ENCODE measurements at places on chromosomes 12 and 14.

DNA sequence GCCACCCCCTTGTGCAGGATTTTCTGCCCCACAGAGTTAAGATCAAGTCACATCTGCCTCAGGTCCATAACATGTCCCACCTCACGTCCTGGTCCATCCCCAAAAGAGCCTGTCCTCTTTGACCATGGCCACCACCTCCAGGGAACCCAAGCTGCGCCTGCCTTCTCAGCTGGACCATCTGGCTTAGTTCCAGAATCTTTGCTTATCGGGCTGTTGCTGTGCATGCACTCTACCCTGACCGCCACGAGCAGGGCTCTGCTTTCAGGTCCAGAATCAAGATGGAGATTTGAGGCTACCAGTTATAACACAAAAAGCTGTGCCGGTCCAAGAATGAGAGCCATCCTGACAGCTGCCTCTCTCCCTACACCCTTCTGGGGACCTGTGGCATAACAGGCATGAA is 326.7 kb downstream of the DPF3 start:
- H3K36me3 ChIP-seq = no peaks in the 10 kb centered on the region
- H3K4me1 ChIP-seq = no peaks in the 10 kb centered on the region
- DNase-seq = no peak
- no peaks in the 10 kb centered on the region for H3K27me3 ChIP-seq

DNA sequence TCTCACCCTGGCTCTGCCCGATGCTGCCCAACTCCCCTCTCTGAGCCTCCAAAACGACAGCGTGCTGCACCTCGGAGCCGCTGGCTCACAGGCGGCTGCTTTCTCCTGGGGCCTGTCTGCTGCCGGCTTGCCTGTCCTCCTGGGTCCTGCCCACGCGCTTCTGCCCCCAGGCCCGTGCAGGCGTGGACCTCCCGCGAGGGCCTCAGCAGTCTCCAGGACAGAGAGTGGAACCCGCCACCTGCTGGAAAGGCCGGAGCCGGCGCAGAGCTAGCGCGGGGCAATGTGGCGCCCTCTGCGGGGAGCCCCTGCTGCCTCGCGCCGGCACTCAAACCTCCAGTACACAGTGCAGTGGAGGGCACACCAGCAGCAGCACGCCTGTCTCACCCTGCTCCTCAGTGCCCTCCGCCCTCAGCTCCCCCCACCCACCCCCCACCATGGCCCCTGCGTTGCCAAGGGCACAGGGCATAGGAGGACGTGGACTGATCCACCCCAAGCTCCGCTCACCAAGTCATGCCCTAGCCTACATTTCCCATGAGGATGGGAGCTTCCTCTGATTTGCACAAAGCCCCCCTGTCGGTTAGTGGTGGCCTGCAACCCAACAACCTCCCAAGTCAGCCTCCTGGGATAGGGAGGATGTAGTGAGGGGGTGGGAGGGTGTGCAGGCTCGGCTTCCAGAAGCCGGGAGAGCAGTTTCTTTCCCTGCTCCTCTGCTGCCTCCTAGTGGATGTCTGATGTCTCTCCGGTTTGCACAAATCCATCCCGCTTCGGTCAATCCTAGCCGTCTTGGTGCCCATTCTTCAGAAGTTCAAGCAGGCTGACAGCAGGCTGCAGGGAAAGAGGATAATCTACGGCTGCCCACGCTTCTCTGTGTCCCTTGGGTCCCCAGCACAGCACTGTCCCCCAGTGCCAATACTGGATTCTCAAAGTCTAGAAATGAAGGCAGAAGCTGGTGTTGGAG is 25.2 kb downstream of the KRT8 start:
- peaks cover 3% of the 10 kb centered on the region for H3K4me1 ChIP-seq
- H3K27me3 ChIP-seq = no peaks in the 10 kb centered on the region
- no peak overlapping the region for H3K4me3 ChIP-seq
- no peak overlapping the region for H3K27ac ChIP-seq

DNA sequence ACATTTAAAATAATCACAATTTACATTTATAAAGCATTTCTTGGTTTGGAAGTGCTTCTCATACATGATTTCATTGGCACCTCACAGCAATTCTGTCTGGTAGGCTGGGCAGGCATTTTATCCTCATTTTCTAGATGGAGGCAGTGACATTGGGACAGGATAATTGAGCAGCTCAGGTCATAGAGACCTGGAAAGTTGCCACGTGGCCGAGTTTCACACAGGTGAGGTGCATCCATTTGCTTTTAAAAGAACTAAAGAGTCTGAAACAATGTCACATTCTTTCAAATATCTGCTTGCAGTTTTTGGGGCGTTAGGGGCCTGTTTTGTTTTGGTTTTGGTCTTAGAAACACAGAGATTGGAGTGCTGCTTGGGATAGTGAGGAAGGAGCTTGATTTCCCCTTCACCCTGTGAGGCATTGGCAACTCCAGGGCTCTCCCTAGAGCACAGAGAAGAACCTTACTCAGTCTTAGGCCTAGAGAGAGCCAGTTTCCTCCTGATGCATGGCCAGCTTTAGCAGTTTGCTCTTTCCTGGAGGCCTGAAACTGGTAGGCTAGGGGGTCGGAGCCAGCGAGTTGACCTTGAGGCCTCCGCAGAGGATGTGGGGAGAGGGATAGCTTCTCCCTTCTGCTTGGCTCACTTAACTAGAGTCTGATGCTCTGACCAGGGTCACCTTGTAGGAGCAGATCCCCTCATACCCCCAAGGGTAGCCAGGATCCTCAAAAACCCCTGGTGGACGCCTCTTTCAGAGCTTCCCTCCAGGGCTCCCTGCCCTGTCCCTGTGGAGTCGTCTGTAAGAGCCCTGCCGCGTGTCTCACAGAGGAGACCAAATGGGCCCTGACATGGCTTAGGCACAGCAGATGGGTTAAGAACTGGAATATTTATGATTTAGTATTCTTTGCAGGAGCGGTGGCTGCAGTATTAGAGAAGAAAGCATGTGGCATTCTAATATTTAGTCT is 34.9 kb upstream of the JDP2 start:
- H3K36me3 ChIP-seq = no peaks in the 10 kb centered on the region
- H3K4me3 ChIP-seq = no peak overlapping the region
- no peaks in the 10 kb centered on the region for H3K4me1 ChIP-seq
- peaks cover 43% of the 10 kb centered on the region for H3K27me3 ChIP-seq

GRCh38 chr14:39050389-39050788 is 52.6 kb downstream of the SEC23A start:
- H3K4me3 ChIP-seq = no peak overlapping the region
- peaks cover 2% of the 10 kb centered on the region for H3K4me1 ChIP-seq
- H3K27ac ChIP-seq = no peak overlapping the region
- H3K36me3 ChIP-seq = peaks cover 57% of the 10 kb centered on the region
- no peaks in the 10 kb centered on the region for H3K27me3 ChIP-seq

DNA sequence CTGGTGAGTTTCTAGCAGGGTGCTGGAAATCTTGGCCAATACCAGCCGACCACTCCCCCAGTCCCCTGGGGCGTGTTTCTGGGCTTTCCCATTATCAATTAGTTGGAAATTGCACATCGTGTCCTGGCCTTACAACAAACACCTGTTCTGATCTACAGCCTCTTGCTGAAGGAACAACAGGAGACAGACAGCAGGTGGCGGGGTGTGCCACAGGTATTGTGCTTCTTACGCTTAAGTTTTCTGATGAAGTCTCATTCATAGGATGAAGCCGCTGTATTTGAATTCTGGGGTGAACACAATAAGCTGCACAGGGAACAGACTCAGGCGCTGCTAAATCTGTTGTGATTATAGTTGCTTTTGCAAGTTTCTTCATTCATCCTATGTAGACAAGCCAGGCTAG is 703 bp downstream of the HIGD1C start:
- DNase-seq = no peak
- no peak overlapping the region for H3K27ac ChIP-seq
- H3K36me3 ChIP-seq = no peaks in the 10 kb centered on the region
- no peak overlapping the region for H3K4me3 ChIP-seq
- no peaks in the 10 kb centered on the region for H3K27me3 ChIP-seq

DNA sequence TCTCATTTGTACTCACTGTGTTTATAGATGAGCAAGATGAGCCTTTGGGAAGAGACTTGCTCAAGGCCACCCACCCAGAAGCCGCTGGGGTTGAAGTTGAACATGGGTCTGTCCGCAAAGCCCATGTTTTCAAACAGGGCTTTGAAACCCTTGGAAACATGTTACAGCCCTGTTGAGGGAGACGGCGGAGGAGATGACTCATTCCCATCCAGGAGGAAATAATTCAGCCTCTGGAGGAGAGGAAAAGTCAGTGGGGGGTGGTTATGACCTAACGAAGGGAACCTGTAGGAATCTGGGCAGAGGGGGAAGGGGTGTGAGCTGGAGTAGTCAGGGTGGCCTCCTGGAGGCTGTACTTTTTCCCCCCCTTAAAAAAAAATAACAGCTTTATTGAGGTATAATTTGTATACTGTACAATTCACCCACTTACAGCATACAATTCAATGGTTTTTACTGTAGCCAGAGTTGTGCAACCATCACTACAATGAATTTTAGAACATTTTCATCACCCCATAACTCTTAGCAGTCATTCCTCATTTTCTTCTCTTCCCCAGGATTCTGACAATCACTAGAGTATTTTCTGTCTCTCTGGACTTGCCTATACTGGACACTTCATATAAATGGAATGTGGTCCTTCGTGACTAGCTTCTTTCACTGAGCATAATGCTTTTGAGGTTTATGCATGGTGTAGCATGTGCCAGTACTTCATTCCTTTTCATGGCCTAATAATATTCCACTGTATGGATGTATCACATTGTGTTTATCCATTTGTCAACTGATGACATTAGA is 1.9 kb upstream of the RIN3 start:
- DNase-seq = peak; percentile 95
- peaks cover 13% of the 10 kb centered on the region for H3K4me1 ChIP-seq
- no peak overlapping the region for H3K4me3 ChIP-seq
- no peaks in the 10 kb centered on the region for H3K27me3 ChIP-seq

All from IMR-90 (cell line).